ENCODE measurements at places on chromosomes 4 and X. TPM values are rescaled to one million over a fixed set of nuclear protein-coding genes. Genes with fewer than 3 reads are reported as not detected.
A peak's percentile ranks its signal among the peaks of the same experiment; 100 is the strongest.

The CHRDL1 gene
- total RNA-seq: not detected

DNA sequence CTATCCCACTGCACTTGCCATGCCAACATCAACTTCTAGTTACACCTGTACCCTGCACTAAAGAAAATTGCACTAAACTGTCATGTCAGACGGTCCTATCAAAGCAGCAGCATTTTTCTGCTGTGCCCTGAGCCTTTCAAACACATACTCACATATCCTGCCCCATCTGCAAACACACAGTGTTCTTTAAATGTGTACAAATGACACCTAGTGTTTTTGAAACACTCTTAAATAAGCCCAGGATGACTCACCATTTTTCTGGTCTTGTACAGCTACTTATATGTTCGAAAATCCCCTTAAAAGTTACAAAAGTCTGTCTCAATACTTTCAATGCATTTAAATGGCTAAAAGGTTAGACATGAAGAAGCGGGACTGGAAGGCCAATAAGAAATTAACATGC, 346.7 kb upstream of the PPARGC1A start:
- H3K27me3 ChIP-seq: peaks cover 33% of the 10 kb centered on the region

DNA sequence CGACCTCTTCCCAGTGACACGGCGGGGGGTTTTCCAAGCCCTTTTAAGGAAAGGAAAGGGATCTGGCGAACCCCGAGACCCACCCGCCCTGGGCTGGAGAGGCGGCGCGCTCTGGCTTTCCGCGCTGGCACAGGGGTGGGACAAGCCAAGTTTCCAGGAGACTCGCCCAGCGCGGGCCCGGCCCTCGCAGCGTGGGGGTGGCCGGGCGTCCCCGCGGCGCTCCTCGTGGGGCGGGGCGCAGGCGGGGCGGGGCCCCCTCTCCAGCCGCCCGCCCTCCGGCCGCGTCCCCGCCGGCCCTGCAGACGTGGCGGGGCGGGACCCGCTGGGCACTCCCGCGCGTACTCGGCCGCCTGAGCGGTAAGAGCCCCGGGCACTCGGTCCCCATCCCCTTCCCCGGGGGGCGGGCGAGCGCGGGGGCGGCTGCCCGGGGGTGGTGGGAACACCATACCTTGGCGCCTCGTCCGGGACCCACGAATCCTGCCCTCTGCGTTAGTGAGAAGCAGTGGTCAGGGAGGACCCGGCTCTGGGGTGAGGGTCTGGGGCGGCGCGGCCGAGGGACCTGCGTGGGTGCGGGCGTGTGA, at the start of gene FAM114A1:
FAM114A1 (plus strand) TSS at position 329 of the 581 bp plus-strand sequence. CDS start 10,273 bp downstream, outside the sequence.
- H3K27ac ChIP-seq: peak within 1 kb of the TSS; percentile 97
- H3K27me3 ChIP-seq: no peaks in the 10 kb centered on the region
- peaks cover 42% of the 10 kb centered on the region for H3K4me1 ChIP-seq
- H3K36me3 ChIP-seq: peaks cover 4% of the 10 kb centered on the region
- H3K4me3 ChIP-seq: peak within 1 kb of the TSS; percentile 90
- peak; percentile 95 for DNase-seq

The PABPC5 gene
- 5.3 TPM for total RNA-seq

- no peaks in the 10 kb centered on the region for H3K4me1 ChIP-seq
- no peak for DNase-seq
- H3K4me3 ChIP-seq: no peak overlapping the region
- H3K36me3 ChIP-seq: no peaks in the 10 kb centered on the region
These were observed 12.4 kb upstream of the NKX1-1 start for GRCh38 chr4:1418494-1419285.

The ADAM29 gene
- not detected for total RNA-seq

The CD38 gene
- not detected for total RNA-seq

Data from GM23248 (cell line).